ENCODE measurements at places on chromosomes 16 and 17.

DNA sequence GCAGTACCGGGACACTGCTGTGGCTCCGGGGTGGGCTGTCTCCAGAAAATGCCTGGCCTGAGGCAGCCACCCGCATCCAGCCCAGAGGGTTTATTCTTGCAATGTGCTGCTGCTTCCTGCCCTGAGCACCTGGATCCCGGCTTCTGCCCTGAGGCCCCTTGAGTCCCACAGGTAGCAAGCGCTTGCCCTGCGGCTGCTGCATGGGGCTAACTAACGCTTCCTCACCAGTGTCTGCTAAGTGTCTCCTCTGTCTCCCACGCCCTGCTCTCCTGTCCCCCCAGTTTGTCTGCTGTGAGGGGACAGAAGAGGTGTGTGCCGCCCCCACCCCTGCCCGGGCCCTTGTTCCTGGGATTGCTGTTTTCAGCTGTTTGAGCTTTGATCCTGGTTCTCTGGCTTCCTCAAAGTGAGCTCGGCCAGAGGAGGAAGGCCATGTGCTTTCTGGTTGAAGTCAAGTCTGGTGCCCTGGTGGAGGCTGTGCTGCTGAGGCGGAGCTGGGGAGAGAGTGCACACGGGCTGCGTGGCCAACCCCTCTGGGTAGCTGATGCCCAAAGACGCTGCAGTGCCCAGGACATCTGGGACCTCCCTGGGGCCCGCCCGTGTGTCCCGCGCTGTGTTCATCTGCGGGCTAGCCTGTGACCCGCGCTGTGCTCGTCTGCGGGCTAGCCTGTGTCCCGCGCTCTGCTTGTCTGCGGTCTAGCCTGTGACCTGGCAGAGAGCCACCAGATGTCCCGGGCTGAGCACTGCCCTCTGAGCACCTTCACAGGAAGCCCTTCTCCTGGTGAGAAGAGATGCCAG lies 12.9 kb downstream of the STH start:
- DNase-seq = no peak

DNA sequence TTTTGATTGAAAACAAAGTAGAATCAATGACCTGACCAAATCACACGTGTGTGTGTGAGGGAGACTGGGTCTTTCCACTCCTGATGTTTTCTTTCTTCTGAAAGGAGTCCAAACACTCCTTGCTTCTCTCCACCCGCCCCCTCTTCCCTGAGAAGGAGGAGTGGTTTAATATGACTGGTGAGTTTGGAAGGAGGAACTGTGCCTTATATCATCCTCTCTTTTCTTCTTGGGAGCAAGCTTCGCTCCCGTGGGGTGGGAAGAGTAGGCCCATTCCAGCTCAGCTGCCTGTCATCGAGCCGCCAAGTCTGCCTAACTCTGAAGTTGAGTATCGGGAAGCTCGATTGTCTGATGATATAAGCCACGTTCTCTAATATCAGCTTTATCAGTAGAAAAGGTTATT lies 96.5 kb downstream of the YPEL2 start:
- DNase-seq = no peak

GRCh38 chr17:15945527-15946191 lies 729 bp downstream of the ADORA2B start:
- no peak for DNase-seq

GRCh38 chr16:26644912-26645543 lies 421.7 kb upstream of the C16orf82 start:
- DNase-seq = no peak

GRCh38 chr16:1510941-1511351 lies 17.8 kb downstream of the TELO2 start:
- no peak for DNase-seq
